ENCODE measurements at places on chromosomes 2 and 18.

DNA sequence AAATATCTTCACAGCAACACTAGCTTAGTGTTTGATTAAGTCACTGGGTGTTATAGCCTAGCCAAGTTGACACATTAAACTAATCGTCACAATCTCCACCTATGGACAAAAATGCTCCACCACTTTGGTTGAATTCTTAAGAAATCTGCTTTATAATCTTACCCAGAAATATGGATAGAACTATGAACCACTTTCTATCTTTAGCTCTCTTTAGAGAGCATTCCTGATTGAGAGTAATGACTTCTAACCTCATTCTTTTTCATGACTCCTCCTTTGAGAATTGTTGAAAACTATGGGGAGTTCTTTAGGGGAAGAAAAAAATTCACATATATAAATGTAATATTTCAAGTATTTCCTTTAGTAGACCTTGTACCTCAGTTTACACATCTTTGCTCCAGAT, 1282.2 kb upstream of the ZEB2 start:
- DNase-seq, result no peak

GRCh38 chr2:211347328-211347727, 790.9 kb downstream of the CPS1 start:
- no peak for DNase-seq

GRCh38 chr18:32373995-32374394, 96.7 kb downstream of the GAREM1 start:
- DNase-seq, result no peak

GRCh38 chr2:85245891-85246290, 81.9 kb downstream of the TGOLN2 start:
- no peak for DNase-seq

GRCh38 chr2:65498396-65498795, 66.0 kb upstream of the SPRED2 start:
- DNase-seq, result no peak

Measured in activated CD8-positive, alpha-beta memory T cell treated with anti-CD3 and anti-CD28 coated beads for 48 hours (primary cell).